NCI-H524 treated with DMSO at 0.1 percent for 48 hours (cell line): ENCODE measurements at places on chromosomes 7 and 10.
A peak's percentile ranks its signal among the peaks of the same experiment; 100 is the strongest.

DNA sequence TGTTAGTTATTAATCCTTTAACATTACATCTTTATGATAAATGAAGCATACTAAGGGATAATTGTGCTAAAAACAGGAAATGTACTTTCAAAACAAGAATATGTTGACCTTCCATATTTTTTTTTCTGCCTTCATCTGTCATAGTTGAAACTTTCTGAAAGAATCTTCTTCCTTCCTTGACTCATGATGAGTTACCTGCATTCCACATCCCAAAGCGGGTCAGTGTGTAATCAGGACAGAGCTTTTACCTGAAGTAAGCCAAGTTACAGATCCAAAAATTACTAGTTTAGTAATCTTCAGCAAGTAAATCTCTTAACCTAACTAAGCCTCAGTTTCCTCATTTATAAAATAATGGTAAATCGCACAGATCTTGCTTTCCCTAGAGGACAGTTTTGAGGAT lies 13.4 kb upstream of the ARL4A start:
- DNase-seq, result no peak

DNA sequence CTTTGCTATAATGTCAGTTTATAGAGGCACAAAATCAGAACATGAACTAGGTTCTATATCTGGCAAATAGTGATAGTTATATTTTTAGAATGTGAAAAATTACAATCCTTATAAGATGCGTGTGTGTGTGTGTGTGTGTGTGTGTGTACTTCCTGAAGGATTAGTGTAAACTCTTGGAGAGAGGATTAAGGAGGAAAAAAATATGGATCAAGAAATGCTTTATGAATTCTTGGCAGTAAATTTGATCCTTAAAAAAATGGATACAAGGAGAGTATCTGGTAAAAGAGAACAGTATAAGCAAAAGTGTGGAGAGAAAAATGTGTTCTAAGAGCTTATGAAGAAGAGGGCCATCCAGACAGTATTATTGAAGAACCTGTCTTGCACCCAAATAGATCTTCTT lies 484.3 kb downstream of the ADRA2A start:
- no peak for DNase-seq

GRCh38 chr10:24884316-24884715 lies 68.1 kb downstream of the PRTFDC1 start:
- DNase-seq, result no peak

GRCh38 chr7:156036153-156036552 lies 223.9 kb upstream of the SHH start:
- no peak for DNase-seq

DNA sequence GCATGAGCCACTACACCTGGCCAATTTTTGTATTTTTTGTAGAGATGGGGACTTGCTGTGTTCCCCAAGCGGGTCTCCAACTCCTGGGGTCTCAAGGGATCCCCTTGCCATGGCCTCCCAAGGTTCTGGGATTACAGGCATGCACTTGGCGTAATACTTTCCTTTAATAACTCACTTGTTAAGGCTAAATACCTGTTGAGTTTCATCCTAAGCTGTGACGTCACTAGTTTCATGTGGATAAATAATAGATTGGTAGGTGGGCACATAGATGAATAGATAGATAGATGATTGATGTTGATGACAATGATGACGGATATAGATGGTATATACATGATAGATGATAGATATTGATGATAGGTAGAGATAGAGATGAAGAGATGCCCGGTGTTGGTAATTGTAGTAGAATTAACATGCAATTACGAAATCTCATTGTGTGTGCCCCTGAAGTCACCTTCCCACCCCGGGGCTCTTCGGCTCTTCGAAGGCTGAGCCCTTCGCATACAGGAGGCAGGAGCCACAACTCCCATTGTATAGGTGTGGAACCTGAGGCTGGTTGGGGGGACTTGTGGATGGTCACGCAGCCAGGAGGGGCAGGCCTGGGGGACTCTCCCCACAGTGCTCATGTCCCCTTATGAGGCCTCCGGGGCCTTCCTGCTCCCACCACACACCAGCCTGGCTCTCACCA lies 2.6 kb downstream of the GRIFIN start:
- no peak for DNase-seq

GRCh38 chr7:2049111-2049781 lies 183.5 kb downstream of the MAD1L1 start:
- no peak for DNase-seq

DNA sequence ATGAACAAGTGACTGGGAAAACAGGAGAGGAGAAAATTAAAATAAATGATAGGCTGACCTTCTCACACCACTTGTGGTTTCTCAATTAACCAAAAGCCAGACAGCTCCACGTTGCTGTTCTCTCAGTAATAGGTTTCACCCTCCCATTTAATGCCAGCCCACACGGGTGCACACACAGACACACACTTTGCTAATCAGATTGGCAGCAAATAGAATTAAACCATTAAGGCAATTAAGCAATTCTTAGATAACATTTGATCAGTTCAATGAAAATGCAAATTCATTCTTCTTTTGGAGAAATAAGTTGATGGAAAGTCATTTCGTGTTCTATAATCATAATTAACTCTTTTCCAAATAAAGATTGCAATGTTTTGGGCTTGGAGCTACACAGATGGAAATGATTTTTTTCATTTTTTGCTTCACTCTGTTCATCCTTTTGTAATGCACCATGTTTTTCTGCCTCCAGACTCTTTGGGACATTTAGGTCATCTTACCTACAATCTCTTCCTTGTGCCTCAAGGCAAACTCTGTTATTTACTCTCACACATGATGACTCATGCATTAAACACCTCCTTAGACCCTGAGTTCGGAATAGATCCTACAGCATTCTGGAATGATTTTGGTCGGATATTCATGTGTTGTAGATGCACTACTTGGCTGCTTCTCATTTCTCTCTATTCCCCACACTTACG lies 700.7 kb downstream of the AUTS2 start:
- no peak for DNase-seq

DNA sequence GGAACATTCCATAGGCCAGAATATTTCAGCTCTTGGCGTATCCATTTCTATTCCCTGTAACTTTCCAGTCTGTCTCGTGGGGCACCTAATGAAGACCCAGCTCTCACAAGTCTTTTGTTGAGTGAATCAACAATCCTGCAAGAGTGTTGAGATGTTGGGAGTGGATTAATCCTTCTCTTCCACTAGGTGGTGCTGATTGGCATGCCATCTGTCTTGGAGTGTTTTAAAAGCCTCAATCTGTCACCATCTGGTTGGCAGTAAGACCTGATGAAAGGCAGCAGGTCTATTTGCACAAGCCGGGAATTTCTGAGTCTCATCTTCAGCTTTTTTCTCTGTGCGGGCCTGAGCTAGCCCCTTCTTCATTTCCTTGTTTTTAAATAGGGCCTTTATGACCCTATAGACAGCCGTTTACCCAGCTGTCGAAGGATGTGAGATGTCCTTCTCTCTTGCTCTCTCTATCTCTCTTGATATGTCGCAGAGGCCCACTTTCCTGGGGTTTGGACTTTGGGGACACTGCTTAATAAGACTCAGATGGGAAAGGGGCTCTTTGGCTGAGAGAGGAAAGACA lies 180.5 kb downstream of the ZNF365 start:
- peak; percentile 59 for DNase-seq

- DNase-seq, result no peak
Measured at GRCh38 chr10:60654813-60655464, 123.3 kb upstream of the CDK1 start.

DNA sequence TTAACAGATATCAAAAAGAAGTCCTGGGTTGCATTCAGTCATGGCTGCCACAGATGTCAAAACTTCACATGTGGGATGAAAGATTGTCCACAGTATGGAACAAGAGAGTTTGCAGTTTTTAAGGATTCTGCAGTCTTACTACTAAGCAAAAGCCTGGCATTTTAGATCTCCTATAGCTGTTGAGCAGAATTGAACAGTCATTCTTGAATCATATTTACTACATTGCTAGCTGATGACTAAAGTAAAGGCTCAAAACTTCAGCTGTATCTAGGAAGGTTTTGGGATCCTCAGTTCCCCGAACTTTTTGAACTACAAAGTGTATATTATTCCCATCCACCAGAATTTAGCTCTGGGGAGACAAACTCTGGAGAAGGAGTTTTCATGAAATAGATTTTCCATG lies 31.0 kb downstream of the BET1 start:
- DNase-seq, result no peak

DNA sequence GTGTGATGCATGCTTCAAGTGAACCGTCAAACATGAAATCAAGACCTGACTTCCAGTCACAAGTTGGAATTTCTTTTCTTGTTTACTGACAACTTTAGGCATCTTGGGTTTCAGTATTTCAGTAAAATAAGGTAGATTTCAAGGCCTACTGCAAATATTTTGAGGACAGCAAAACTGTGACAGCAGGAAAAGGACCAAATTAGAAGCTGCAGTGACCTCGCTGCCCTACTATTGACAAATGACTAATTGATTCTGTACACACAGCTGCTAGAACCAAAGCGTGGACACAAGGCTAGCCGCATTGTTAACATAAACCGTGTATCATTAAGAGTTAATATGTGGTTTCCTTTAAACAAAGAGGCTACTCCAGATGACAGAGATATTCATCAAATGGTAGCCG lies 105.7 kb upstream of the SEC61G start:
- DNase-seq, result no peak

GRCh38 chr7:143361552-143362130 lies 872 bp downstream of the FAM131B start:
- DNase-seq, result no peak

DNA sequence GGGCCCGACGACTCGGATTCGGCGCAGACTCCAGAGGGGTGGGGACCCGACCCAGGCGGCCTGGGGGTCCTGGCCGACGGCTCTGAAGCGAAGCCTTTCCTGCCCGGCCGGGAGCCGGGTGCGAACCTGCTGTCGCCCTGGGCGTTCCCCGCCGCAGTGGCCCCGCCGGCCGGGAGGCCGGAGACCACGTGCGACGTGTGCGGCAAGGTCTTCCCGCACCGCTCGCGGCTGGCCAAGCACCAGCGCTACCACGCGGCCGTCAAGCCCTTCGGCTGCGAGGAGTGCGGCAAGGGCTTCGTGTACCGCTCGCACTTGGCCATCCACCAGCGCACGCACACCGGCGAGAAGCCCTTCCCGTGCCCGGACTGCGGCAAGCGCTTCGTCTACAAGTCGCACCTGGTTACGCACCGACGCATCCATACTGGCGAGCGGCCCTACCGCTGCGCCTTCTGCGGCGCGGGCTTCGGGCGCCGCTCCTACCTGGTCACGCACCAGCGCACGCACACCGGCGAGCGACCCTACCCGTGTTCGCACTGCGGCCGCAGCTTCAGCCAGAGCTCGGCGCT lies 15.4 kb downstream of the ZNF316 start:
- DNase-seq, result no peak

- no peak for DNase-seq
Measured at GRCh38 chr10:15455456-15455855, 84.4 kb upstream of the FAM171A1 start.

DNA sequence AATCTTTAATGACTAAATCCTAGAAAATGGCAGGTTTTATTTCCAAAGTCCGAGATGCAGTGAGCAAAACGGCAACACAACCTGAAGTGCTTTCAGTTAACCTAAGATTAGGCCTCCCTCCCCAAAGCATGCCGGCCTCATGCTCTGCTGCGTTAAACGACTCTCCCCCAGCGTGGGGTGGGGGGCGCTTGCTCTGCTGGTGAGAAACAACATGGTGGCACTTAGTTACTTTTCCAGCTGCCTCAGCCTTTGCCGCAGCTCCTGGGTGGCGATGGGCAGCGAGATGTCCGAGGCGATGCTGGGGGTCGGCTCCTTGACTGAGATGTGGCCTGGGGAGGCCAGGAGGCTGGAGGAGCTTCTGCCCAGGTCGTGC lies 36.7 kb upstream of the NCAPG2 start:
- no peak for DNase-seq

- no peak for DNase-seq
Measured at GRCh38 chr7:90701021-90701420, 104.9 kb downstream of the CDK14 start.

DNA sequence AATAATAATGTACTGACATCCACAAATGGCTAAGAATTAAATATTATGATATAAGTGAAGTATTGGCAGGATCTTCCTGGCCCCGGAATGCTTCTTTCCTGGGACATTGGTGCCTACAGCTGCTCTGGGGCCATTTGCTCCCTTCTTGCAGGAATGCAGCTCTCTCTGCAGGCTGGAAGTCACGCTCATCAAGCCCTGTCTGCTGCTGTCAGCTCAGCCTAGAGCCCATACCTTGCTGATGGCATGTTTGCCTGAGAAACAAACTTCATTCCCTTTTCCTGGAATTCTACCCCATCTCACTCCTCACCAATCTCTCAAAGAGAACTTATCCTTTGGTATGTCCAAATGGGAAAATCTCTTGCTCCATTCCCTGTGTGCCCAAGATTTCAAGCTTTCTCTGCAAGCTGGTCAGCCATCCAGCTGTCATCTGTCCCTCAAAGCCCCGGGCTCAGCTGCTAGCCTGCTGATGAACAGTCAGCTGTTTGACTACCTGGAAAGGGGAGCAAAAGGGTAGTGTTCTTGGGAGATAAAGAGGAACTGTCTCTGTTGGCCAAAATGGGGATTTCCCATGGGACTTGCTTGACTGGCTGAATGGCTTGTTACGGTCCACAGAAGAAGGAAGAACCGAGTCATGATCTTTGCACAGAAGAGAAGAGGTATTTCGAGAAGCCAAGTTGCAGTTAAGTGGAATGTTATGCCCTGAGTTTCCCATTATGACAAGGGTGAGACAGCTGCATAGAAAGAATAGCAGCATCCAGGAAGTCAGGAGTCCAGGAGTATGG lies 12.0 kb upstream of the RASSF4 start:
- no peak for DNase-seq

- DNase-seq, result peak; percentile 73
Measured at GRCh38 chr10:101993651-101994200, 62.2 kb downstream of the ARMH3 start.

GRCh38 chr10:9545073-9545472 lies 1472.6 kb upstream of the CELF2 start:
- no peak for DNase-seq

DNA sequence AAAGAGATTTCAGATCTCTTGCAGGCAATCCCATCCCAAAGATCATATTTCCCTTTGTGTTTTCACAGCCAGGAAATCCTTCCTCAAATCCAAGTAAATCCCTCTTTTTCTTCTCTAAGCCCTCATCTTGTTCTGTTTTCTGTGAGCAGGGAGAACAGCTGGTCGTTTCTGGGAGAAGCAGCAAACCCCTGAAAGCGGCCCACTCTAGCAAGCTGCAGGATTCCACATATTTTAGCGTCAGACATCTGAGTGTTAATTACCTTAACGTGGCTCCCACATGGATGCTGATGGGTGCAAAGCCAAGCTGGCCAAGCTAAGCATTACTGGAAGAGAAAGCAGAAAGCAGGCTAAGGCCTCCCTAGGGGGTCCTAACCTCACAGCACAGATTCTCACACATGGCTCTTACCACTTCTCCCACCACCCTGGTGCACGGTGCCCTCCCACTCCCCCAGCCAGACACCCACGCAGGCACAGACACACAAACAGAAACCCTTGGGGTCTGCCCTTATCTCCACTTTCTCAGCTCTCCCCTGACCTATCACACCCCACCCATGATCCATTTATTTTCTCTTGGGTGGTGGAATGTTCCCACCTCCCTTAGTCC lies 551.0 kb upstream of the AUTS2 start:
- DNase-seq, result peak; percentile 91

- DNase-seq, result no peak
Measured at GRCh38 chr7:131346885-131347592, 19.4 kb downstream of the MKLN1 start.

GRCh38 chr7:4738711-4739527 lies 36.5 kb upstream of the AP5Z1 start:
- no peak for DNase-seq

- no peak for DNase-seq
Measured at GRCh38 chr10:95245425-95246055, 45.3 kb downstream of the PDLIM1 start.

- DNase-seq, result no peak
Measured at GRCh38 chr7:68417659-68418058, 1180.6 kb upstream of the AUTS2 start.

- no peak for DNase-seq
Measured at GRCh38 chr10:31320550-31321211, 1.7 kb downstream of the ZEB1 start.
